NCI-H1436 treated with DMSO at 0.1 percent for 48 hours (cell line): ENCODE measurements at places on chromosomes 13 and 19.

DNA sequence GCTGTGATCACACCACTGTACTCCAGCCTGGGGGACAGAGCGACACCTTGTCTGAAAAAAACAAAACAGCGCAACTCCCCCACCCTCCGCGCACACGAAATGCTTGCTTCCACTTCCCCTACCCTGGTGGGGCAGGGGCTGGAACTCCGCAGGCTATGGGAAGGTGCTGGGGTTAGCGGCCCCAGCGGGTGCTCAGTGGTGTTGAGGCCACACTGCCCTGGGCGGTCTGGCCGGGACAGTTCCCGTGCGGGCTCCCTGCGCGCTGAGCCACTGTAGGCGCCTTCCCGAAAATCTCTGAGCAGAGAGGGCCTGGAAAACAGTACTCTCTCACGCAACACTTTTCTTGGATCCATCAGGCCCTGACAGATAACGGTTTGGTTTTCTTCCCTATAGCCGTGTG lies 1.1 kb upstream of the WTIP start:
- no peak for DNase-seq

DNA sequence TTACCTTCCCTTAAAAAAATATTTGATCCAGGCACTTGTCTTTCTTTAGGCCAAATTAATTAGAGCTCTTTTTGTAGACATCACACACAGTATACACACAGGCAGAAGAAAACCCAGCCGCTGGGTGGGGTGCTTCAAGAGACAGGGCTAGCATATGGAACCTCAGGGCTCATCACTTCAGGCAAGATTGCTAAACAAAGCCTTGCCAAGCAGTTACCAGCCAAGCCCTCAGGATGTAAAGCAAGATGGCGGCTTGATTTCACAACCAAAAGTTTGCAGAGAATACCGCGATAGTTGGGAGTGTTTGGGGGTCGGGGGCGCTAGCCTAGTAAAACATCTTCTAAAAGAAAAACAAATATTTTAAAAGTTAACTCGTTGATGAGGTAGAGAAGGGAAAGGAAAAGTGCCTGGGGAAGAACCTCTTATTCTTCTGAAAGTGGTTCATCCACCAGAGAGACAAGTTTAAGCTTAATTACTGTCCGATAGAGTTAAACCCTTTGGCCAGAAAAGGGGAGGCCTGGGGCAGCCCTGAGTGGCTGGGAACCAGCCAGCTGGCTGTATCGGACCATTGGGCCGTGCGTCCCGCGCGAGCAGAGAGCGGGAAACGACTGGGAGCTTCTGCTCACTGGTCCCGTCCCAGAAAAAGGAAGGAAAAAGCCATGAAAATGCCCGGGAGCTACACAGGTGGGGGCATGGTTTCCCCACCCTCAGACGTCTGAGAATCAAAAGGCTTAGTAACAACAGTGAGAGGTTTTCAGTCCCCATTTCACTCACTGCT lies 254.9 kb upstream of the PCDH20 start:
- DNase-seq, result no peak

DNA sequence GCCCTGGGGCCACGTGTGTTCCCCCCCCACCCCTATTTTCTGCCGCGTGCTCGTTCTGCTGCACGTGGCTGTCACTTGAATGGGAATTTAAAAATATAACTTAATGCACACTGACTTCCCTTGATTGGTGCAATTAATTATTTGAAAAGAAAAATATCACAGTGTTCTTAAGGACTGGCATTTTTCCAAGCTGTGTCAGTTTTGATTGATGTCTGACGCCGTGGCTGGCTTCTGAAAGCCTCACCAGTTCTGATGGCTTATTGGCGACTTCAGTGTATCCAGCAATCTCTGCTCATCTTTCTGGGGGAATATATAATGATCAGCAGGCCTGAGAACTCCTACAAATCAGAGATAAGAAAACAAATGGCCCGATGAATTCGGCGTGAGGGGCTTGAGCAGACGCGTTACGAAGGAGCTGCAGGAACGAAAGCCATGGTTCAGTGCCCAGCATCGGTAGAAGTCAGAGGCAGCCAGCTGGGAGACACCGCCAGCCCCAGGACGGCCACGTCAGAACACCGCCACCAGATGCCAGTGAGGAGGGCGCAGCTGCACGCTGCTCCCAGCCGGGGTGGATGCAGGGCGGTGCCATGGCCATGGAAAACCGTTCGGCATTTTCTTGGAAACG lies 111.2 kb downstream of the KDM4B start:
- DNase-seq, result no peak

DNA sequence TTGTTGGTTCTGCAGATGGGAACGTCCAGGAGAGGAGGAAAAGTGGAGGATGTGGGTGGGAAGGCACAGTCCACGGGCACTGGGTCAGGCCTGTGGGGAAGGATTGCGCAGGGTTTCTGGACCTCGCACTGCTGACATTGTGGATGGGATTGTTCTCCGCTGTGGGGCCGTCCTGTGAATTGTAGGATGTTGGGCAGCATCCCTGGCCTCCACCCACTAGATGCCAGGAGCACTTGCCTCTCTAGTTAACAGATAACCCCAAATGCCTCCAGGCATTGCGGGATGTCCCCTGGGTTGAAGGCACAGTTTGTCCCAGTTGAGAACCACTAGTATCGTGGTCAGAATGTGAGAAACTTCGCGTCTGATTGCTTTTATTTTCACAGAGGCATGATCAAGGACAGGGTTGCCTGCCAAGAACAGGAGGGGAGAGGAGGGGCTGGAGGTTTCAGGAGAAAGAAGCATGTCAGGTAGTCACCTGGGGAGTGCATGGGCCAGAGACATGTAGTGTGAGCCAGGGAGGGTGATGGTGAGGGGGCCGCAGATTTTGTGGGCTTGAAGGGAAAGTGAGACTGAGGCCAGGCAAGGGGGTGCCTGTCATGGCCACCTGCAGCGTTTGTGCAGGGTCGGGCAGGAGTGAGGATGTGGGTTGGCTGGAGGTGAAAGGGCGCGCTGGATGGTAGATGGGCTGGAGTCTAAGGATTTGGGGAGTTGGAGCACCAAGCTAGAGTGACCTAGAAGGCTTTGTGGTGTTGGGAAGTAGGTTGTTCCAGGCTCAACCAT lies 3.2 kb downstream of the ZNF628 start:
- no peak for DNase-seq

- no peak for DNase-seq
Observed at GRCh38 chr13:22432690-22433089, 748.1 kb upstream of the SGCG start.

- no peak for DNase-seq
Observed at GRCh38 chr13:73335944-73336343, 277.1 kb downstream of the KLF5 start.

- DNase-seq, result no peak
Observed at GRCh38 chr13:101401196-101401595, 15.1 kb downstream of the NALCN start.

DNA sequence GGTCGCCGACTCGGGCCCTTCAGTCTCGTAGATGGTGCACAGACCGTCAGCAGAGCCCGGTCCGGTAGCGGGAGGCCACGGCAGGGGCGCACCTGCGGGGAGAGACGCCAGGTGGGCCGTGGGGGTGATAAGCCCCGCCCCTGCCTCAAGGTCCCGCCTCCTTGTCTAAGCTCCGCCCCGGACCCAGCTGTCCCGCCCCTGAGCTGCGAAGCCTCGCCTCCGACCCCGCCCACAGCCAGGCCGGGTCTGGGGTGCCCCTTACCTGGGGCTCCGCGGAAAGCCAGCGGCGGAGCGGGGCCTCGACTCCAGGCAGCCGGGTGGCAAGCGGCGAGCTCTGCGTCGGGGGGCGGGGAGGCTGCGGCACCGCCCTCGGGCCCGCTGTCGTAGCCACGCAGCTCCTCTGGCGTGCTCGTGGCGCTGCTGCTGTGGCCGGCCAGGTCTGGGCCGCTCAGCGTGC lies 4.7 kb downstream of the PRR36 start:
- no peak for DNase-seq

DNA sequence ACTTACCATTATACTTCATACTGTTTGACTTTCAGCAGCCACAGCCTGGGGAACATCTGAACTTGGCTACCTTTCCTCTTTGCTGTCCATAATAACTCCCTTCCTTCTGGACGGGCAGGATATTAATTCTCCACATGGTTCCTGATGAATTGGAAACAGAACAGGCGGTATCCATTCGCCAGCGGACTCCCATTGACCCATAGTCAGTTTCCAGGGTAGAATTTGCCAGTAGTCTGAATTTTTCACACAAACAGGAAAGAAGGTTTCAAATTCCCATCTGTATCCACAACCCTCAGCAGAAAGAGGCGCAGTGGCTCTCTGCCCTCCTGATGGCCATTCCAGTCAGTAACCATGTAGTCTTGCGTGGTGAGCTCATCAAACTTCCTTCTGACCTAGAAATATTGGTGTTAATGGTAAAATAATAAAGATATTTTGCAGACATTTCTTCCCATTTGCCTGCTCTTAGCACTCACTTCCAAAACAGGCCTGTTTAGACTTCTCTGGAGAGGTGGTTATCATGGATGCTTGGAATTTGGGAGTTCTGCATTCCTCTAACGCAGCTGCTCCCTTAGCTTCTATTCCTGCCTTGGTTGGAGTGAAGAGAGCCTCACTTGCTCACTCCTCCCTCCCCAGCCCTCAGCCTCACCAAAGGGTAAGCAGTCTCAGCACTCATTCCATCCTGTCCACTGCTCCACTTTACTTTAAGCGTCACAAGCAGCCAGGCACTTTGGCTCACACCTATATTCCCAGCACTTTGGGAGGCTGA lies 75.0 kb upstream of the OXGR1 start:
- DNase-seq, result no peak

DNA sequence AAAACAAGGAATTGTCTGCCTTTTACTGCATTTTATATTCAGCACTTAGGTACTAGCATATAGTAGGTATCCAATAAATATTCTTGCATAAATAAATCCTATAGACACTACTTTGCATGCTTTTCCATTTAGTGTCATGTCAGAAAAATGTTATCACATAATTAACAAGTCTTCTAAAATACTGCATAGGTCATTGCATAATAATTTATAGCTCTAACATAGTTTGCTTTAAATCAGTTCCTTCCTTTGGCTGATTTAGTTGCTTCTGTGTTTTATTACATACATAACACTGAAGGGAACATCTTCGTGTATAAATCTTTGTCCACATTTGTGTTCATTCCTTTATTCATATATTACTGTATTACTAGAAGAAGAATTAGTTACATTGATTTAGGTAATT lies 36.2 kb downstream of the WASF3 start:
- no peak for DNase-seq

DNA sequence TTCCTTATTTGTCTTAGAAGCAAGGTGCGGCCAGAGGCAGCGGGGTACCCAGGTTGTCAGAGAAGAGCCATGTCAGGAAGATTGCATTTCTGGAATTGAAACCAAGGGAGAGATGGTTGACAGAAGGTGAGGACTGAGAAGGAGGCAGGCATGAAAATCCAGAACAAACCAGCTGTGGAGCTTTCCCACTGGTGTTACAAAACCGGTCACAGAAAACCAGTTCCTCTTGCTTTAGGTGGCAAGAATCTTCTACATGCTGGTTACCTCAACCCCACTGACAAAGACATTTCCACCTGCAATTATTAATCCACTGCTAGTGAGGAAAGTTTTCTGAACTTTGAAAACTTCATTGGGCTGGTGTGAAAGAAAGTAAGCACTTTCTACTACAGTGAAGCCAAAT lies 64.0 kb upstream of the MED4 start:
- DNase-seq, result no peak

DNA sequence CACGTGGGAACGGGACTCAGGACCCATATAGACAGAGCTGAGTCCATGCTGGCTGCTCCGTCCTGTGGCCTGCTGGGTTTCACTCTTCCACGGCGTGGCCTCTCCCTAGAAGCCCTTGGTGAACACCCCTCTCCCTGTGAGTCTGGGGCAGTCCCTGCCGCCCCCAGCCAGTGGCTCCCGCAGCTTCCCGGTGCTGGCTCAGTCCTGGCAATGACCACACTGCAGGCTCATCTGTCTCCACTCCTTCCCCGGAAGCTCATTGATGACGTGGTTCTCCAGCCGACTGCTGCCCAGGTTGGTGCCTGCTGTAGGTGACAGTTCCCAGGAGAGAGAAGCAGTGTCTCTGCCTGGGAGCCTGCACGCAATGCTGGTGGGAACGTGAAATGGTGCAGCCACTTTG lies 2.1 kb upstream of the TEX29 start:
- DNase-seq, result no peak

- no peak for DNase-seq
Observed at GRCh38 chr13:30963791-30964190, 31.3 kb downstream of the TEX26 start.

DNA sequence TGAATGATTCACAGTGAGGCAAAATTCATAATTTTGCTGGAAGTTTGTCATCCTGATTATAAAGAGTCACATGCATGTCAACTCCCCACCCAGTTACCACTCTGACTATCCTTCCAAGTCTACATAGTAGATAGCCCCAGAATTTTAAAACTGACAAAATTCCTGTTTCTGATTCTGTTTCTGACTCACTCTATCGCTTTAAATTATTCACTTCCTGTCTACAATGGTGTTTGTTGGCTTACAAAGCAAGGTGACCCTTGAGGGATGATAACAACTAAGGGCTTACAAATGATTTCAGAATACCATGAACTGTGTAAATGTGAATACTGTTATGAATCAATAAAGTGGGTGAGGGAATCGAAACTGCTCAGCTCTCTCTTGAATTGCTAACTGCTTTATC lies 98.7 kb upstream of the KL start:
- no peak for DNase-seq

DNA sequence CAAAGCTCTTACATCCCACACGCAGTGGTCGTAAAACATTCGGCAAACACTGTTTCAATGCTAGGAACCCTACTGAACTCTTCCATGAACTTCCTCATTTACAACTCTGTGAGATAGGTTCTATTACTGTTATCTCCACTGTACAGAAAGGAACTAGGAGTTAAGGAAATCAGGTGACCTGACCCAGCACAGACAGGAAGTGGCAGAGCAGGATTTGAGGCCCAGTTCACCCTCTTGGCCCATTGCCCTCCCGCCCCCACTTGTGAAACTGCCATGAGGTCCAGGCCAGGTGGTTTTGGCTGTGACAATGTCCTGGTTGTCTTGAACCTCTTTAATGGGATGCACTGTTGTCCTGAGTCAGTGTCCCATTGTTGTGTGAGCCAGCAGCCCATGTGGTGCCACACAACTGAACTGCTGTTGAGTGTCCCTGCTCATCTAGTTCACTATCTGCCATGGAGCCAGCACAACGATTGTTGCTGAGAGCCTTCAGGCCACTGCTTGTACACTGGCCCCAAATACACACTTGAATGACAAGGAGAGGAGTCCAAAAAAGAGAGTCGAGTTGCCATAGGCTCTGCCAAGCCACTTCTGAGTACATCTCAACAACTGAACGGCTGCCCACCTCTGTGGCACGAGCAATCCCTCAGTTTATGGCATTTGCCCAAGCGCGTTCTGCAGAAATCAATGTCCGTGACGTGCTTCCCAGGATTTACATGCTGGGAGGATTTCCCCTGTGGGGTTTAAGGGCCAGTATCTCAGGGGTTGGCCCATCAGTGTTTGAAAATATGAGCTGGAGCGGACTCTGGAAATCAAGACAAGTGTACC lies 484.6 kb downstream of the TSHZ3 start:
- DNase-seq, result no peak

- DNase-seq, result no peak
Observed at GRCh38 chr19:31470952-31471351, 121.7 kb upstream of the TSHZ3 start.

GRCh38 chr13:51534041-51534817 lies 50.0 kb upstream of the WDFY2 start:
- DNase-seq, result no peak

- DNase-seq, result no peak
Observed at GRCh38 chr13:40974460-40975407, 44.4 kb downstream of the ELF1 start.
